ENCODE measurements at places on chromosomes 1 and 21. TPM values are rescaled to one million over a fixed set of nuclear protein-coding genes. Genes with fewer than 3 reads are reported as not detected.

The EPS8L3 gene
- polyA plus RNA-seq: not detected

The FCRL4 gene
- not detected for polyA plus RNA-seq

The AADACL4 gene
- polyA plus RNA-seq: not detected

The OR2L8 gene
- polyA plus RNA-seq: not detected

The CACHD1 gene
- 9.0 TPM for polyA plus RNA-seq

The ELK4 gene
- 5.0 TPM for polyA plus RNA-seq

The SPRR1A gene
- not detected for polyA plus RNA-seq

The TAL1 gene
- 8.8 TPM for polyA plus RNA-seq

The S100A14 gene
- polyA plus RNA-seq: 157 TPM

The AK5 gene
- 0.06 TPM for polyA plus RNA-seq

The GORAB gene
- polyA plus RNA-seq: 13.6 TPM

The KRTAP13-2 gene
- polyA plus RNA-seq: not detected

The CAPZA1 gene
- polyA plus RNA-seq: 72.3 TPM

The ACOT11 gene
- 2.8 TPM for polyA plus RNA-seq

The BACH1 gene
- polyA plus RNA-seq: 28.8 TPM

The UBE2U gene
- polyA plus RNA-seq: not detected

The KCNJ10 gene
- polyA plus RNA-seq: 0.10 TPM

The PLPPR5 gene
- polyA plus RNA-seq: 0.05 TPM

The PLA2G2D gene
- polyA plus RNA-seq: 0.06 TPM
